Trophoblast cell (in vitro differentiated cells and primary cell): ENCODE measurements at places on chromosomes 13 and 19.

- H3K4me3 ChIP-seq = no peak overlapping the region
- peaks cover 8% of the 10 kb centered on the region for H3K4me1 ChIP-seq
- no peak for DNase-seq
These were observed 2.3 kb upstream of the TPM4 start for GRCh38 chr19:16073988-16074387.

GRCh38 chr19:6021878-6022569 lies 44.1 kb upstream of the RANBP3 start:
- H3K4me3 ChIP-seq = no peak overlapping the region
- peaks cover 21% of the 10 kb centered on the region for H3K4me1 ChIP-seq
- no peaks in the 10 kb centered on the region for H3K27me3 ChIP-seq
- H3K27ac ChIP-seq = no peak overlapping the region
- peak; percentile 87 for DNase-seq
- no peaks in the 10 kb centered on the region for H3K36me3 ChIP-seq

DNA sequence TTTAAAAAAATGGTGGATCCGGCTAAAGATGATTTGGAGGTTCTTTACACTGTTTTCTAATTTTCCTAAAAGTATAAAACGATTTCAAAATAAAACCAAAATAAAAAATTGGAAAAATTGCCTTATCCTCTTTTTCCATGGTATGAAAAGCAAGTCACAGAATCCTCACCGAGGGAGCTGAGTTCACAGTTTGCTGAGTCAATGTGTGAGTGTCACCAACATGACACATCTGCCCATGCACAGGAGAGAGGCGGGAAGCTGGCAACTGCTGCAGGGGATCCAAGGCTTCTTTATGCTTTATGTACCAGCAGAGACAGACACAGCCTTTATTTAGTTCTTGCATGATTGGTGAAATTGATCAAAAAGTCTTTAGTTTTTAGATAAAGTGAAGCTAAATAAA lies 157.8 kb downstream of the TNFSF13B start:
- DNase-seq = no peak
- H3K4me1 ChIP-seq = no peaks in the 10 kb centered on the region
- H3K4me3 ChIP-seq = no peak overlapping the region
- H3K27ac ChIP-seq = no peak overlapping the region
- no peaks in the 10 kb centered on the region for H3K36me3 ChIP-seq

- H3K27ac ChIP-seq = no peak overlapping the region
- peaks cover 5% of the 10 kb centered on the region for H3K4me1 ChIP-seq
- peaks cover 27% of the 10 kb centered on the region for H3K27me3 ChIP-seq
- DNase-seq = no peak
- H3K36me3 ChIP-seq = no peaks in the 10 kb centered on the region
These were observed 687 bp downstream of the MATK start for GRCh38 chr19:3785451-3785937.

GRCh38 chr19:30091456-30091855 lies 149.4 kb downstream of the URI1 start:
- no peak overlapping the region for H3K4me3 ChIP-seq
- no peaks in the 10 kb centered on the region for H3K36me3 ChIP-seq
- H3K27me3 ChIP-seq = no peaks in the 10 kb centered on the region
- no peaks in the 10 kb centered on the region for H3K4me1 ChIP-seq
- H3K27ac ChIP-seq = no peak overlapping the region
- no peak for DNase-seq
